ELR (cell line): ENCODE measurements at places on chromosomes 3 and 15.

DNA sequence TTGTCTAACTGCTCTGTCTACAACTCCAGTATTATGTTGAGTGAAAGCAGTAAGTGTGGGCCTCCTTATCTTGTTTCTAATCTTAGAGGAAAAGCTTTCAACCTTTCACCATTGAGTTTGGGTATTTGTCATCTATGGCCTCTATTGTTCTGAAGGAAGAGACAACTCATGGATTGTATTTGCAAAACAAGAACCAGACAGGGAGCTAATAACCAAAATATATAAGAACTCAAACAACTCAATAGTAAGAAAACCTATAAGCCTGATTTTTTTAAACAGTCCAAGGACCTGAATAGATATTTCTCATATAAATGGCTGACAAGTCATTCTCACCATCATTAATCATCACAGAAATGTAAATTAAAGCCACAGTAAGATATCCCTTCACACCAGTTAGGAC, 113.0 kb downstream of the TAFA4 start:
- DNase-seq: no peak

DNA sequence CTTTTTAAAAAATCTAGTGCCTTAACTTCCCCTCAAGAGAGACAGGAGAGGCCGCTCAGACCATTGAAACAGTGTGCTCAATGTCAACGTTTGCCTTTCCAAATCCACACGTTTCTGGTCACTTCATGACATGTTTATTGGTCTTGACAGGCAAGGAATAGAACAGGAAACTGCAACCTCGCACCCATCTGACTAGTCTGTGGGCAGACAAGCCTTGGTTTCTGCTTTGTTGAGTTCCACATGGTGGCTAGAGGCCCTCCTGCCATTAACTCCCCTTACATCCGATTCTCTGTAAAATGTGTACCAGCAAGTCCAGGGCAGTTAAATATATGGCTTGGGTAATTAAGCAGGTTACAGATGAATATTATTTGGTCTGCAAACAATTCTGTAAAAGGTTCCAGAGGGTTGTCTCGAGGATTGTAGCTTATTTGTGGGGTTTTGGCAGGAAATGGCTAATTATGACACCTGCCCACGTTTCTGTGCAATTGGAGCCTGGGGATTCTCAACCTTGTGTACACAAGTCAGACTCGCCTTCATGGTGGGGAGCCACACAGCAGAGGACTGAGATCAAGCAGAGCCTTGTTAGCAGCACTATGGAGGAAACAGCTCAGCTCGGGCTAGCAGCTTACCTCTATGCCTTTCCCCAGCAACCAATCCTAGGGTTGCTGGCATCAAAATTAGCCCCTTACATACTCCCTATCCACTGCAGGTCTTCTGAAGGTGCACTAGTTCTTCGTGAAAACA, 317.5 kb upstream of the IGF1R start:
- DNase-seq: no peak

DNA sequence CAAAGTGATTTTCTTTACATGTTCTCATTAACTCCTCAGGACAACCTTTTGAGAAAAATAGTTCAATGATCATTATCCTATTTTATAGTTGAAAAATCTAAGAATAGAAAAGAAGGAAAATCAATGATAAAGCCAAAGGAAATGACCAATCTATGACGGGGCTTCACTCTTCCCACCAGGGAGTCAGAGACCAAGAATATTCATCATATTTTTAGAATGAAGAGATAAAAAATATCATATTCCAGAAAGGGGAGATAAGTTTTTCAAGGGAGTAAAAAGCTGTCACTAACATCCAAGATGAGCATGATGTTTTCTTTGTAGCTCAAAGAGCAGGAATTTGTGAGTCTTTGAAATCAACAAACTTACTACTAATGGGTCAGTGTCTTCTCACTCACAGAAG, 71.5 kb upstream of the LPP start:
- peak; percentile 44 for DNase-seq

DNA sequence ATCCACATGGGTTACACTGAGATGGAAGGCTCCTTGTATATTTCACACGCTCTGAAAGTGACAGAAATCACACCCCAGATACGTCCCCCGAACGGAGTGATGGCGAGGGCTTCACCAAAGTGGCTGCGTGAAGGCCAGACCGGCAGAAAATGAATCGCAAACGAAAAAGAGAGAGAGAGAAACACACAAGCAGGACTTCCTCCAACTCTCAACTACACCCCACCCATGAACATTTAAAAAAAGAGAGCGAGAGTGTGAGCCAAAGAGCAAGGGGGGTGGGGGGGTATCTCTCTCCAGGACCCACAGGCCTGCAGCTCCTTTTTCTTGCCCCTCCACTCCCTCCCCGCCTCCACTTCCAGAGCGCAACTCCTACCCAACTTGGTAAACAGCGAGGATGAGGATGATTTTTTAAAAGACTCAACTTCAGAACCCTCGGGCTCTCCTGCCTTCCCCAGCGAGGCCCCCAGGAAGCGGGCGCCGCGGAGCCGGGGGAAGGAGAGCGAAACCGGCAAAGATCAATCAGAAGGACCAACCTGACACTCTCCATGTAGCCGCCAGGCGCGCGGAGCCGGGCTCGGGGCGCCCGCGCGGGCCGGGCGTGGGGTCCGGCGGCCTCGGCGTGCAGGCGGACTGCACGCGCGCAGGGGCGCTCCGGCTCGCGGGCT, 519.1 kb downstream of the FOXP1 start:
- peak; percentile 68 for DNase-seq

DNA sequence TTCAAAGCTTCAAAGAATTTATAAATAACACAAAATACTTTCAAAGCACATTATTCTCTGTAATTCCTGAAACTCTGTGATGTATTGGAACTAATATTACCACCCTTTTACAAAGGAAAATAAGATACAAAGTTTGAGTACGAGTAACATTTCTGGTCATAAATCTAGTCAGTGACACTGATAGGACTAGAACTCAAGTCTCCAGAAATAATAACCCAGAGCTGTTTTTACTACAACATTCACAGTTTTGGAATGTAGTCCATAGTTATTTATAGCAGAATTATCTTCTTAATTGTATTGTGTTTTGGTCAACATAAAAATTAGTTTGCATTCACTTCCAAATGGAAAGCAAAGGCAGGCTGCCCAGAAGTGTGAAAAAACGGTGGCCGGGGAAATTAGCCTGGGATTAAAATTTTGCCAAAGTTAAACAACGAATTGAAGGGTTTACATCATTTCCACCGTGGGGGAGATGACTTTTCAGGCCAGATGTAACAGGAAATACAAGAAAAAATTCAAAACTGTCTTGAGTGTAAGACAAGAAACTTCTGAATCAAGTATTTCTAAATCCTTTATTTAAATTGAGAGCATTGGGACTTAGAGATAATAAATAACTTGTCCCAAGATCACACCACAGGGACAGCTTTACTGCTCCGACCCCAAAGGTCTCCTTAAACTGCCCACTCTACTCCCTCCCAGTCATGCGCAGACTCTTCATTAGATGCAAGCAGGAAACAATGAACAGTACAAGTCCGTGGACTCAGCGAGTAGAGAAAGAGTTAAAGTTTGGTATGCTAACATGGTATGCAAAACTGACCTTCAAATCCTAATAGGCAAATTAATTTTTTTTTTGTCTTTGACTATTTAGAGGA, 74.3 kb upstream of the VGLL4 start:
- peak; percentile 56 for DNase-seq

GRCh38 chr3:141407047-141407446, 38.7 kb downstream of the ZBTB38 start:
- peak; percentile 100 for DNase-seq

DNA sequence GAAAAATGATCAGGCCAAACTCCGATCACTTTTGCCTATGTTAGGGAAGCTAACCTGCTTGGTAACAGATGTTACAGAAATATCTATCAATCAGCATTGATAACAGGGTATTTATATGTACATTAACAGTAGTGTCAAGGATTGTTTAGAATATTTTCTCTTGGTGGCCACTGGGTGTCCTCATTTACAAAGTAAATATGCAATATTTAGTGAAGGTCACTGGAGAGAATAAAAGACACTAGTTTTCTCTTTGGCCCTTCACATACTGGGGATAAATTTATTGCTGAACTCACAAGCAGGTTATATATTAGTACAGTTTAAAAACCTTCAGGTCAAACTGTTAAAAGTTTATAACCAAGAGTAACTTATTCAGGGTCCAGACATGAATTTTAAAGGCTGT, 69.0 kb downstream of the TIGIT start:
- peak; percentile 55 for DNase-seq

GRCh38 chr15:90338532-90338931, 13.6 kb upstream of the ZNF774 start:
- DNase-seq: no peak

DNA sequence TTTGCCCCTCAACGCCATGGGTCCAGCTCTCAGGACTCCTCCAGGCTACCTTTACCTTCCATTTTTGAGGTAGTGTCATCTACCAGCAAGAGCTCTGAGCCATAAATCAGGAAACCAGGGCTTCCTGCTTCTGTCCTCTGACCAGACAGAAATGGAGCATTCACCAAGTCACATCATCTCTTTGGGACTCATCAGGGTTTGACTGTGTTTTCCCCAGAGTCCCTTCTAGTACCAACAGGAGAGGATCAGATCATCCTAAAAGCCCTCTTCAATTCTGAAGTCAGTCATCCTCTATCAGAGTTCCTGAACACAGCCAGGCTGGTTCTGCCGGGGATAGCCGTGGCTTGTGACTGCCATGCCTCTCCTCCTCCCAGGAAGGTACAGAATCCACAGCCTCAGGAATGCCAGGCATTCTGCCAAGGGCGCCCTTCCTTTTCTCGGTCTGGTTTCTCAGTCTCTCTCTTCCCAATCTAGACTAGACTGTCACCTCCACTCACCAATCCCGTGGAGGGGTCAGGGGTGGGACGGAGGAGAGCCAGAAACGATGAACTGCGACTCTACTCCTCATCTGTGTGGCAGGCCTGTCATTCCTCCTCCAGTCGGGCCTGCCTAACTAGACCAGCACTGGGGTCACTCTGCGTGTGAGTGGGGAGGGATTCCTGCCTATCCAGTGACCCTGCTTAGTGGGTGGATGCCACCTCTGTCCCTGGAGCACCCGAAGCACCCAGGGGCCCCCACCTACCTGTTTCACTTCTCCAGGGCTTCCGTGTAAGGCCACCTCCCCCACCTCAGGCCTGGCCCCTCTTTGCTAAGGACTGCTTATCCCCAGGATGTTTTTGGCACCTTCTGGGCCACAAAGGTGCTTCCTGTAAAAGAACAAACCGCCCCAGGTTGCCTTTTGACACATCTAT, 30.9 kb downstream of the CCNL1 start:
- DNase-seq: peak; percentile 70
